ENCODE measurements at places on chromosomes 1 and 21. TPM values are rescaled to one million over a fixed set of nuclear protein-coding genes. Genes with fewer than 3 reads are reported as not detected.

CD1C gene
- total RNA-seq: not detected

OR2G6 gene
- not detected for total RNA-seq

IL23R gene
- not detected for total RNA-seq

DNA sequence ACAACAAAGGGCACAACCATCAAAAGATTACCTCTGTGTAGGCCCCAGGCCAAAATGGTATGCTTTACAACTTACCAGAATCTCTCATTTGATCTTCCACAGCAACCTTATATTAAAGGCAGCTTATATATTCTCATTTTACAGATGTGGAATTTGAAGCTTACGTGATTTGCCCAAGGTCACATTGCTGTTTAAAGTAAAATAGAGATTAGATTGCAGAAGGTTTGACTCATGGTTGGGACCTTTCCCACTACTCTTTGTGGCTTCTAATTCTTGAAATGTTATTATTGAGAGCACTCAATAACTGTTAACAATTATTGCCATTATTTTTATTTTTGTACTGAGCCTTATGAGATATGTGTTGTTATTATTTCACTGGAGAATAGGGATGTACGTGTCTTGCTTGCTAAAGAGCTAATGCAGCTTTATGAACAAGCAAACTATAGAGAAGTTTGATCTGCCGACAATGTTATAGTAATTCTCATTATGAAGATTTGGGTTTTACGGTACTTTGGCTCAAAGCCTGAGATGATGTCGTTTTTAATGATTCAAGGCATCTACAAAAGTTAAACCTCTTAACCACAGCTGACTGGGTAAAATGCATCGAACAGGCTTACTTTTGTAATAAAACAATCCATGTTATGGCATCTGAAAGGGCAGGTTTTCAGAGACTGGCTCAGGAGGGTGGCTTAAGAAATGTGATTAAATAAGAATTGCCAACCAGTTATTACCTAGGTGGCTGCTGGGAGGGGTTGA lies 43.3 kb upstream of the TSNAX start:
- no peak for DNase-seq

DNA sequence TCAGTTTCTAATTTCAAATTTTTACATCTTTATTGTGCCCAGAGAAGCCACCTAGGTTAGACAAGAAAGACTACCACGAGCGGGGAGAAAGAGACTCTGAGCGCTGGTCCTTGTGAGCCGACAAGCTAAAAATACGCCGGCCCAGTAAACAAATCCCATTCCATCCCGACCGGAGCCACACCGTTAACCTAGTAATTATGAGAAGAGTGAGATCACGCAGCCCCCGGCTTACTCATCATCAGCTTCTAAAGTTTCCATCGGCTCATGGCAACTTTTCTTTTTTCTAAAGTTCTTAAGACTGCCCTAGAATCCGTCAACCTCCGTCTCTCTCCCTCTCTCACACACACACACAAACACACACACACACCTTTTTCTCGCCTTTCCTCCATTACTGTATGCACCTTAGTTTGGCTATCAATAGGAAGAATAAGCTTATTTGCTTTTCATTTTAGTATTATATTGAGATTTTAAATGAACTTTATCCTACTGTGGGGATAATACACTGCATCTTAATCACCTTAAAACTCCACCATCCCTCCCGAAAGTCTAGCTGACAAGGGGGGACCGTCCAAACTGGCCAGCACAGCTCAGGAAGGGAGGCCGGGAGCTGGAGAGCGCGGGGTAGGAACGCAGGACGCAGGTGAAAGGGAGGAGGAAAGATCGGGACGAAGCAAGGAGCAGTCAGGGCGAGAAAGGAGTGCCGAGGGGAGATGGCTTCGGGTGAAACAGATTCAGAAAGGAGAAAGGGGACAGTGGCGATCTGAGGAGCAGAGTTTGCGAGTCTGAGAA lies 728 bp downstream of the OTUD7B start:
- peak; percentile 86 for DNase-seq

DNA sequence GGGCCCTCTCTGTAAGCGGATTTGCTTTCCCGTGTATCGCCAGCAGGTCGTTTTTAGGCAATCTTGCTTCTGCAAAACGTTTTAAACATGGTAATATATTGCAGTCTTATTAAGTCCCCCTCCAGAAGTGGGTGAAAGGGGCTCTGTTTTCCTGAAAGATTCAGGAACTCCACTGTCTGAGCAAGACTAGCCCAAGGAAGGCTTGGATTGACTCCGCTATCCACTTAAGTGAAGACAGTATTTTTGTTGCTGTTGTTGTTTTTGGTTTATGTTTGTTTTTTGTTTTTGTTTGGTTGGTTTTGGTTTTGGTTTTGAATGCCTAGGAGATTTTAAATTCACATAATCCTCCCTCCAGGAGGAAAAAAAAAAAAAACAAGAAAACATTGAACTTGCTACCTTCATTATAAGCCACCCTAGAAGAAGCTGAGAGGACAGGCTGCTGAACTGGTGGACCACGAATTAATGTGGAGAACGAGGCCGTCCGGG lies 29.1 kb upstream of the NFIA start:
- no peak for DNase-seq
